ENCODE measurements at places on chromosomes 7 and 10. TPM values are rescaled to one million over a fixed set of nuclear protein-coding genes. Genes with fewer than 3 reads are reported as not detected.

Gene ITGA8
- not detected for total RNA-seq

Gene TUBAL3
- 6.3 TPM for total RNA-seq

Gene SPDYE3
- total RNA-seq, result not detected

Gene CCDC3
- 0.04 TPM for total RNA-seq

Gene UPK3B
- total RNA-seq, result 0.38 TPM

Gene SEMA3D
- 0.11 TPM for total RNA-seq

DNA sequence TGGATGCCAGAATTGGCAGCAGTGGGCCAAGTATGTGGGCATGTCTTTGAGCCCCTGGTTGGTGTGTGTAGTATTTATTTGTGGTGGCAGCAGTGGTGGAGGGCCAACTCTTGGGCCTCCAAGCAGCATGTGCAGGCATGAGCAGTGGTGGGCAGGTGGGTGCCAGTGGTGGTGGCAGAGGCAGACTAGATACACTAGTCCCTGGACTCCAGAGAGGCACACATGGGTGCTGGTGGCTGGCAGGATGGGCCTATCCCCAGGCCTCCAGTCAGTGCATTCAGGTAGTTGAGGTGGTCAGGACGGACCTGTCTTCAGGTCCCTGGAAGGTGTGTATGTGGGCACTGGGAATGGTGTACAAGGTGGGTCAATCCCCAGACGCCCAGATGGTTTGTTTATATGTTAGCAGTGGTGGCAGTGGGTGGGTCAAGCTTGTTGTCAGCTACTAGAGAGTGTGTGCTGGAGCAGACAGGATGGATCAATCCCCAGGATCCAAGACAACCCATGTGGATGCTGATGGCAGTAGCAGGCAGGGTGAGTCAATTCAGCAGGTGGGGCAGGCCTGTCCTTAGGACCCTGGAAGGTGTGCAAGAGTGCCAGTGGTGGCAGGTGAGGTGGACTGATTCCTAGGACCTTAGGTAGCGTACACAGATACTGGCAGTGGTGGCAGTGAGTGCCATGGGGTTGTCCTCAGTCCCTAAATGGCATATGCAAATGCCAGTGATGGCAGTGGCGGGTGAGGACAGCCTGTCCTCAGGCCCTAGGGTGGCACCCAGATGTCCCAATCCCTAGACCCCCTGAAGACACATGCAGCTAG lies 294.3 kb downstream of the RPS24 start:
- H3K27me3 ChIP-seq, result peaks cover 6% of the 10 kb centered on the region
- H3K36me3 ChIP-seq, result no peaks in the 10 kb centered on the region
- DNase-seq, result no peak
- H3K4me3 ChIP-seq, result no peak overlapping the region
- no peaks in the 10 kb centered on the region for H3K4me1 ChIP-seq

DNA sequence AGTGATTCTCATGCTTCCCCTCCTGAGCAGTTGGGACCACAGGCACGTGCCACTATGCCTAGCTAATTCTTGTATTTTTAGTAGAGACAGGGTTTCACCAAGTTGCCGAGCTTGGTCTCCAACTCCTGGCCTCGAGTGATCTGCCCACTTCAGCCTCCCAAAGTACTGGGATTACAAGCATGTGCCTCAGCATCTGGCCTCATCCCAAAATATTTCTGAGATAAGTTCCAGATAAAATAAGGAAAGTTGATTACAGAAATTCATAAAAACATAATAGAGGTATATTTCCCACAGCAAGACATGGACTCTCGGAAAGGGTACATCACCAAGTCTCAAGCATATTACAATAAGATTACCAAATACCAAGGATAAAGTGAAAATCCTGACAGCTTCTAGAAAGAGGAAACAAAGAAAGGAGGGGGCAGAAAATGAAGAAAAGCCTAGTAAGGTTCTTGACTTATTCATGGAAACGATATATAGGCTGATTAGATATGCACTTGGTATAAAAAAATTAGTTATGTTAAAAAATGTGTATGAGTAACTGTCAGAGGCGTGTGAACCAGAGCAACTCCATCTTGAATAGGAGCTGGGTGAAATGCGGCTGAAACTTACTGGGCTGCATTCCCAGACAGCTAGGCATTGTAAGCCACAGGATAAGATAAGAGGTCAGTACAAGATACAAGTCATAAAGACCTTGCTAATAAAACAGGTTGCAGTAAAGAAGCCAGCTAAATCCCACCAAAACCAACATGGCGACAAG lies 35.0 kb downstream of the IQUB start:
- H3K4me1 ChIP-seq, result no peaks in the 10 kb centered on the region
- no peak overlapping the region for H3K27ac ChIP-seq
- H3K27me3 ChIP-seq, result no peaks in the 10 kb centered on the region
- DNase-seq, result no peak
- H3K4me3 ChIP-seq, result no peak overlapping the region

- no peaks in the 10 kb centered on the region for H3K36me3 ChIP-seq
- H3K4me1 ChIP-seq, result 0 out of 3 replicates have a peak, but pooled peaks cover 4% of the 10 kb centered on the region
- H3K4me3 ChIP-seq, result no peak within 1 kb of the TSS
- peaks cover 10% of the 10 kb centered on the region for H3K27me3 ChIP-seq
- H3K27ac ChIP-seq, result no peak within 1 kb of the TSS
These were observed at the start of gene SLC26A3 for GRCh38 chr7:107803009-107803610. Gene SLC26A3, minus strand, starts transcription at chr7:107803223. Its CDS starts 8,714 bp downstream, at chr7:107794509.

- H3K36me3 ChIP-seq, result no peaks in the 10 kb centered on the region
- DNase-seq, result no peak
- no peak overlapping the region for H3K27ac ChIP-seq
- H3K4me3 ChIP-seq, result no peak overlapping the region
These were observed 866 bp upstream of the ANKRD30A start for GRCh38 chr10:37124532-37124931.

GRCh38 chr10:129966889-129967578 lies 3.0 kb upstream of the EBF3 start:
- no peak overlapping the region for H3K27ac ChIP-seq
- H3K27me3 ChIP-seq, result peaks cover 25% of the 10 kb centered on the region
- H3K4me3 ChIP-seq, result no peak overlapping the region
- no peak for DNase-seq
- no peaks in the 10 kb centered on the region for H3K36me3 ChIP-seq

DNA sequence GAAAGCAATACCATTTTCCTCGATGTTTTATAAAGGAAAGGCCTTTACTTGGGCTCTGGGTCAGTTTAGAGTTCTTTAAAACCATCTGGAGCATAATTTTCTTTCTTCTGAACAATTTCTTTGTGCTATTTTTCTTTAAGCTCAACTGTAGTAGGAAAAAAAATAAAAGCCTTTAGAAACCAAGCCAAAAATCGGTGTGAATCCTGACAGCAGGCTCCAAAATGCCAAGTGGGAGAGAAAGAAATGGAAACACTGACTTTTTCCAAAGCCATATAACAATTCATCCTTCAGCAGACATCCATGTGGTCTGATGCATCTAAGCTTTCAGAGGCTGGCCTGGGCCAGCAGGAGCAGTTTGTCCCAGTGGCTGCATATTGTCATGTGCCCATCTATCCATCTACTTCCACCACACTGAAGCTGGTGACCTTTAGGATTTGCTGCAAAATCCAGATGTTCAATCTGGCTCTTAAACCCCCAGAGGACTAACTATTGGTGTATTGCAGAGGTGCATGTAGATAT lies 23.0 kb upstream of the ITPRID1 start:
- H3K36me3 ChIP-seq, result no peaks in the 10 kb centered on the region
- no peak overlapping the region for H3K4me3 ChIP-seq
